GM19239 (cell line): ENCODE measurements at places on chromosomes 13 and 19.

DNA sequence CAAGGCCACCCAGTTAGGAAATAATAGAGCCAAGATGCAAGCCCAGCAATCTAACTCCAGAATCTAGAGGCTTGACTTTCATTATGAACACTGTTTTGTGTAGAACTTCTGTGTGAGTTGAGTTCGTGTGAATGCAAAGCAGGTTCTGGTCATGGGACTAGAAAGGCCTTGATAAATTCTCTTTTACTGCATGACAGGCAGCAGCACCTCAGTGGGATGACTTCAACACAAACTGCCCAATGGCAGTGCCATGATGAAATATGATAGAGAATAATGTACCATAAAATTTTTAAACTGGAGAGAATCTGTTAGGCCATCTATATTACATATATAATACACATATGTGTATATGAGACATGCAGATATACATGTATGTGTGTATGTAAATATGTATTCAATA is 214.5 kb downstream of the KLF5 start:
- DNase-seq = no peak

GRCh38 chr19:1428738-1429391 is 9.3 kb upstream of the RPS15 start:
- no peak for DNase-seq

- no peak for DNase-seq
Observed at GRCh38 chr19:47155148-47155547, 24.5 kb downstream of the SAE1 start.

DNA sequence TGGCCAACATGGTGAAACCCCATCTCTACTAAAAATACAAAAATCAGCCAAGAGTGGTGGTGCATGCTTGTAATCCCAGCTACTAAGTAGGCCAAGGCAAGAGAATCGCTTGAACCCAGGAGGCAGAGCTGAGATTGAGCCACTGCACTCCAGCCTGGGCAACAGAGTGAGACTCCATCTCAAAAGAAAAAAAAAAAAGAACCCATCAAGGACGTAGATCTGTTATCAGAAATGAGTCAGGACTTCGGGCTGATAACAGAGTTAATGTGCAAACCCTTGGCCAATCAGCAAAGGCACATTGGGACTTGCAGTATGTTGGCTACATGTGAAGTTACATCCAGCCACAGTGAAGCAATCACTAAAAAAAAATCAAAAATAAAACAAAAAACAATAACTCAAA is 4.8 kb upstream of the LGALS7B start:
- no peak for DNase-seq

DNA sequence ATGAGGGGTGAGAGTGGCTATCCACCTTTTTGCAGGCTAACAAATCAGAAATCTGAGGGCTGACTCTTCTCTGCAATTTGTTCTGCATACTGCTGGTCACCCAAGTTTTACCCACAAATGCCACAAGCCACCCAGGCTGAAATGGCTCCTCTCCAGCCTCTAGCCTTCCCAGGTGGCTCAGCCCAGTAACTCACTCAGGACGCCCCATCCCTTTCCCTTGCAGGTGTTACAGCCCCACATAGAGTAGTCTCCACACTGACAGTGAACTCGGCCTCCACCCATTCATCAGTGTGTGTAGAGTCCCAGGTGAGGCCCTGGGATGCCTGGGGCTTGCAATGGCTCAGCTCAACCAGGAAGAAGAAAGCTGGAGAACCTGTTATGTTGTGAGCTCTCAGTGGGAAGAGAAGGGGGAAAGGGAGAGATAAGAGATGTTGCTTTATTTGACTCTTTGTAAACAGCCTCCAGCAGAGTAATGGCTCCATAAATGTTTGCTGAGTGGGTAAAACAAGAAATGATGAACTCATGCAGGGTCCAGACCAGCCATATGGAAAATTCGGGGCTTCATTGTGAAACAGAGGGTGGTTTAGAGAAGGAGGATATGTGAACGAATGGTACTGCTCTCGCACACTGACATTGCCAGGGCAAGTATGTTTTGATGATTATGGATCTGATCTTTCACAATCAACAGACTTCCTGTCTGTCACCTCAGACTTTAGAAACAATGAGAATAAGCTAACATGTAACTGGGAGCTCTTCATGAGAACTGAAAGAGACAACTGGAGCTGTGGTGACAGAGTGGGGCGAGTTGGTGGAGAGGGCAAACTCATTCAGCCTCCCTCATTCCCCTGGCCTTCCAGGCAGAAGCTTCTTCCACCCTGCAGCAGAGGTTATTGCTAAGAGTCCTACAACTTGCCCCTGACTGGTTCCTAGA is 74.2 kb upstream of the RFC3 start:
- DNase-seq = peak; percentile 28

DNA sequence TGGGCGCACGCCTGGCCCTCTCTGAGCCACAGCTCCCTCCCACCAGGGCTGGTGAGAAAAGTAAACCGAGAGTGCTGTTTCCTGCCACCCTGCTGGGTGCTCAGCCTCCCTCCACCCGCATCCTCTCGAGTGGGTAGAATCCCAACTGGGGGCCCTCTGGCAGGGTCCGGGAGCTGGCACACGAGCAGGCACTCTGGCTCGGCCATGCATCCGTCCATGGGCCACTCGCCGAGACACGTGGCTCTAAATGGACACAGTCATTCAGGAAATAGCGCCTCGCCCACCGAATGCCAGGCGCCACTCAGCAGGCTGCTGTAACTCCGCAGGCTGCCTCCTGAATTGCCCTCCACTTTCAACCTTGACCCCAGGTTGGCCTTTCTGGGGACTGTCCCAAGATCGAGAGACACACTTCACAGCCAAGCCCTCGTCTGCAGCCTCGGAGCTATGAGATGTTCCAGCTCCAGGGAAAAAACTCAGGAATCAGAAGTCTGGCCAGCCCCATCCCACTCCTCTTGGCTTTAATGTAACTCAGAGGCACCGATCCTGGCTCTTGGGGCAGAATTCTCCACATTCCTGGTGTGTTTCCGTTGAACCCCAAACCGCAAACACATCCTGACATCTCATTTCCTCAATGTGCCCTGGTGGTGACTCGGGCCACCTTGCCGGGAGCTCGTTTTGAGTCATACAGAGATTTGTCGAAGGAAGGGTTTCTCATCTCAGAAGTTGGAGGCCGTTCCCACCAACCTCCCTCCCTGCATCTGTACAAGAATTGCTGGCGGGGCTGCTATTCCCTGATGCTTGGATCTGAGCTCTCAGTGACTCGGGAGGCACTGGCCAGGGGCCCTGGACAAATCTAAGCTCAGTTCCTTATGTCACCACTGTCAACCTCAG is 14.1 kb downstream of the KLF2 start:
- DNase-seq = peak; percentile 69

GRCh38 chr13:20241593-20241992 is 9.5 kb upstream of the GJB6 start:
- no peak for DNase-seq

GRCh38 chr19:49788857-49789256 is 22.1 kb downstream of the AP2A1 start:
- DNase-seq = no peak

- DNase-seq = no peak
Observed at GRCh38 chr13:77460195-77460594, 75.3 kb upstream of the SCEL start.

GRCh38 chr13:52712385-52712784 is 27.2 kb downstream of the CNMD start:
- DNase-seq = no peak

GRCh38 chr13:92843549-92843948 is 383.1 kb upstream of the GPC6 start:
- no peak for DNase-seq

DNA sequence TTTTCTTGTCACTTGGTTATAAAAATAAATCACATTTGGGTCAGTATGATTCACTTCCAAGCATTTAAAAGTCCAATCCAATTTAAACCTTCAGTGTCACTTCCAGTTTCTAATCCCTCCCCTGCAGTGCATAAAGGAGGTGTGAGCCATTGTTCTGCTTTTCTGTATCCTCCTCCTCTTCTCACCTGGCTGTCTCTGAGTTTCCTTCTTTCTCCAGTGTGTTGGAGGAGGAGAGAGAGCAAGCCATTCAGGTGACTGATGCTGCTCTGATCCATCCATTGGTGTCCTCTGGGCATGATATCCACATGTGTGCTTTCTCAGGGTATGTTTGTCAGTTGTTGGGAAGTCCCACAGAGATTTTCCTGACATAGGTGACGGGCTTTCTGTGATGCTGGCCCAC is 1.2 kb downstream of the NUDT15 start:
- DNase-seq = no peak

DNA sequence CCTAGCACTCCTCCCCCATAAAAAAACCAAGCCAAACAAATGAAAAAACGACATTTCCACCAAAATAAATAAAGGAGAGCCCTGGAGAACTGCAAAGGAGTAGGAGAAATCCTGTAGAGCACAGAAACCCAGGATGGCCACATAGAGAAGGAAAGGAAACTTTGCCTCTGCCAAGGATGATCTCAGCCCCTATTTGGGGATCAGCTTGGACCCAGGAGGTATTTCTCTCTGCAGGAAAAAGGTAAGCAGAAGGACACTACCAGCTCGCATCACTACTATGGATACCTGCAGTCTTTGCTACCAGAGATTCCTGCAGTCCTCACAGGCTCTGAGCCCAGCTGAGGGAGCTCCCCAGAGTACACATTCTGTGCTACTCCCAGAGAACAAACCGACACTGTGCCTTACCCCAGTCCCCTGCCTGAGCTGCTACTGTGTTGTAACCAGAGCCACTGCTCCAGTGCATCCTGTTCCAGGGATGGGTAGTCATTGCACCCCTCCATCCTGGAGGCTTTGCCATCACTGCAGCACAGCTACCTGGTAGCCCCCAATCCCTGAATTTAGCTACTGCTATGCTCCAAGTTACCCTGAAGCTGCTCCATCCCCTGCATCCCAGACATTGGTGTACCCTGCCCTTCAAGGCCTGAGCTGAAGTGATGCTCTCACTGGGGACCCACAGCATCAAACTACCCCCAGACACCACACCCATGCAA is 41.7 kb downstream of the VWA8 start:
- DNase-seq = no peak

DNA sequence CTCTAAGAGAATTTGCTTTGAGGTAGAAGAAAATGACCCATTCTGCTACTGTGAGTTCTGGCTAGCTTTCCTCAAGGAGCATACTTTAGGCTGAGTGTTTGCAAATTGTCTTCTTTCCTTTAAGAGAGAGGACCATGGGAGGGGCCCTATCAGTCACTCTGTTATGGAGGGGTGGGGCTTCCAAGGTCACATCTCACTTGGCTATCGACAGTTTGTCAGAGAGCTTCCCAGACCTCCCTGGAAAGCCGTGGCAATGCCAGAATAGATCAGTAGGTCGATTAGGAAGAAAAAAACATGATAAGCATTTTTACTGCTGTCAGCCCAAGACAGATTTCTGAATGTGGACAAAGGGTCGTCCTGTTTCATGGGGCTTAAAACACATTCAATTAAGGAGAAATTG is 93.3 kb downstream of the OXGR1 start:
- DNase-seq = no peak

DNA sequence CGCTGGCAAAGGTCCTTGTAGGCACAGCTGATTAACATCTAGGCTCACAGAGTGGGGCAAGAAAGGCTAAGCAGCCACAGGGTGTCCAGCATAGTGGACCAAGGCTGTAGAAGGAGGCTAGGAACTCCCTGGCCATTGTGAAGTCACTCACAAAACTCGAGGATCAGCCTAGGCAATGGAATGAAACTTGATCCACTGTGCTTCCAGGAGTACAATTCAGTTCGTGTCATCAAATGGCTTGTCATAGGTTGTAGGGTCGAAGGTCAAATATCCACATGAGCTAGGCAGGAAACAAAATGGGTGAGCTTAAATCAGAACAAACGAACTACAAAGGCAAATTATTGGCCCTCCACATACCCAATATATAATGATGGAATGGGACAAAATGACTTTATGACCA is 4.4 kb upstream of the FAM187B start:
- DNase-seq = no peak

DNA sequence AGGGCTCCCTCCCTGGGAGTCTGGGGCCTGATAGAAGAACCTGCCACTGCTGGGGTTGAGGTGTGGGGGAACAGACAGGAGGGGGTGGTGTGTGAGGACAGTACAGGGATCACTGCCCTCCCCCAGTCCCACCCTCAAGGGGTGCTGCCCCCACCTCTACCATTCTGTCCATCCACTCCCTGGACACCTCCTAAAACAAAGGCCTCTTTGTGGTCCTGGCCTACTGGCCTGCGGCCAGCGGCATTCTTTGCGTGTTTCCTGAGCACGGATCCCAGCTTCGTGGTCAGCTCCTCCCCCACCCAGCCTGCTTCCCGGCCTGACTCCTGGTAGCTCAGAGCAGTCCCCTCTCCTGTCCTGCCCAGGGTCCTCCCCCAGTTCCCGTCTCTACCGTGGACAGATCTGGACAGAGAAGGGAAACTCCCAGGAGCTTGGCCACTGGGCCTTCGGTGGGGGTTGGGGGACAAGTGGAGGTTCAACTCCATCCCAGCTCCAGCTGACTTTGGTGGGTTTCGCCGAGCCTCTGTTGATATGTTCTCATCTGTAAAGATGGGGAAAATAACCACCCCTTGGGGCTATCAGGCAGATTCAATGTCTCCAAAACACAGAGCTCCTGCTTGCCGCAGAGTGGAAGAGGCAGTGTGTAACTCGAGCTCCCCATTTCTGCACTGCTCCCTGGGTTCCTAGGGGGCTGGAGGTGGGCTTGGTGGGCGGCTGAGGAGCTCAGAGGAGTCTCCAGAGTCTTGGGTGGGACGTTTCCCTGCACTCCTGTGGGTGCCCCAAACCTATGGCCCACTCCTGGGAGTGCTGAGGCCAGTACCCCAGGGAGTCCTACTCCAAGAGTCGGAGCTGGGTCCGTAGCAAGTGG is 48.7 kb downstream of the LYL1 start:
- DNase-seq = no peak

DNA sequence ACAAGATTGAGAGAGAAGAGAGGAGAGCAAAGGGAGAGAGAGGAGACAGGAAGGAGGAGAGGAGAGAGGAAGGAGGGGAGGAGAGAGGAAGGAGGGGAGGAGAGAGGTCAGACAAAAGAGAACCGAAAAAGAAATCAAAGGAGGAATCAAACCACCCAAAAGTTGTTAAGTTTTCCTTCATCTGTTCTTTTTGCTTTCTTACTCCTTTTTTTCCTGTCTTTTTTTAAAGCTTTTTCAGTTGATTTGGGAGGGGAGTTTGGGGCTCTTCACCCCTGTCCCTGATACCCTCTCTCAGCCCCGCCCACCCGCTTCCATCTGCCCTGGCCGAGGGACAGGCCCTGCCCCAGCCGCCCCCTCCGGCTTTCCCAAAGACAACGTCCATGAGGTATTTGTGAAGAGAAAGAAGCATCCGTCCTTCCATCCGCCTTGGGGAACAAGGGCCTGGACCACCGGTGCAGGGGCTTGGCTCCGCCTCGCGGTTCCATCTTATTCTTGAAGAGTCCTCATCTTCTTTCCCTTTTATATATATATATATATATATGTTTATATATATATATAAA is 13.3 kb downstream of the ZNF574 start:
- no peak for DNase-seq

GRCh38 chr19:44005973-44006372 is 3.2 kb downstream of the ZNF230 start:
- DNase-seq = no peak

DNA sequence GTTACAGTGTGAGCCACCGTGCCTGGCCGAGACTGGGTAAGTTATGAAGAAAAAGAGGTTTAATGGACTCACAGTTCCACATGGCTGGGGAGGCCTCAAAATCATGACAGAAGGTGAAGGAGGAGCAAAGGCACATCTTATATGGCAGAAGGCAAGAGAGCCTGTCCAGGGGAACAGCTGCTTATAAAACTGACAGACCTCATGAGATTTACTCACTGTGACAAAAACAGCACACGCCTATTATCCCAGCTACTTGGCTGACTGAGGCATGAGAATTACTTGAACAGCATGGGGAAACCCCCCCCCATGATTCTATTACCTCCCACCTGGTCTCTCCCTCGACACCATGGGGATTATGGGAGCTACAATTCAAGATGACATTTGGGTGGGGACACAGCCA is 23.4 kb upstream of the ZNF561 start:
- no peak for DNase-seq
